ENCODE measurements at places on chromosomes 3 and 15.

GRCh38 chr15:31219221-31219620 is 107.4 kb upstream of the KLF13 start:
- DNase-seq: no peak

GRCh38 chr3:155244699-155245098 is 48.8 kb downstream of the STRIT1 start:
- DNase-seq: no peak

DNA sequence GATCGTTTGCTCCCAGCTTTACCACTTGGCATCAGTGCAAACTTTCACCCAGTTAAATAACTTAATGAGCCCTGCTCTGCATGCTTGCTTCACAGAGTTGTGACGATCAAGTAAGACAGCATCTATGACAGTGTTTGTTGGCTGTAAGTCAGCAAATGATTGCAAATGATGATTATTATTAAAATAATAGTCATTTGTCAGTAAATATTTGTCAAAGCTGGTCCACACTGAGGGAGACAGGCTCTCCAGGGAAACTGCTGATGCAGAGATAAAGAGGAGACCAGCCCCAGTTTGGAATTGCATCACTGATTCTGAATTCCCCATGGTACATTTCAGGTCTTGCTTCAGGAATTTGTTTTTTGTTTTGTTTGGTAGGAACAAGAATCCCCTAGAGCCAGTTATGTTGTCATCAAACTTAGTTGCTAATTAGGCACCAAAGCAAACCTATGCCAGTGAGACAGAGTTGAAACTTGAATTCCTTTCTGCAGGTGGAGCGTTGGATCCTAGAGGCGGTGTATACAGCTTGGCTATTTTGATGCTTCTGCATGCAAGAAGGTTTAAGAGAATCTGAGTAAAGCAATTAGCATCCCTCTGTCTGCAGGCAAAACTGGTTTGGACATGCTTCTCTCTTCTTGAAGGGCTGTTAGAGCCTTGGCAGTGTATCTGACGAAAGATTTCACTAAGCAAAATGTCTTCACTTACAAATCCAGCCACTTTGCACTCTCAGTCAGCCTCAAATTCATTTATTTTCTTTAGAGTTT is 338.6 kb upstream of the TPRG1 start:
- DNase-seq: no peak

GRCh38 chr3:150242220-150242936 is 165.7 kb upstream of the TSC22D2 start:
- DNase-seq: no peak

DNA sequence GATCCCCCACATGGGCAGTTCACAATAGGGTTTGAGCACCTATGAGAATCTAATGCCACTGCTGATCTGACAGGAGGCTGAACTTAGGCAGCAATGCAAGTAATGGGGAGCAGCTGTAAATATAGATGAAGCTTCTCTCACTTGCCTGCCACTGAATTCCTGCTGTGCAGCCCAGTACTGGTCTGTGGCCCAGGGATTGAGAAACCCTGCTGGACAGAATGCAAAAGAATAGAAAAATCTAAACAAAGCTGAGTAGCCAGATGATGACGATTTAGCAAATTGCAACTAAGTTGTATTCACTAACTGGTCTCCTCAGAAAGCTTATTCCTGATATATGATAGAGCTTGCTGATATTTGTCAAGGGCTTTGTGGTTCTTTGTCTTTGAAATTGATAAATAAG is 34.3 kb upstream of the APH1B start:
- DNase-seq: no peak

GRCh38 chr3:45795882-45796765 is at the start of gene SLC6A20:
Gene SLC6A20, minus strand, starts transcription at chr3:45796536. Its CDS starts 117 bp downstream, at chr3:45796419.
- DNase-seq: no peak

GRCh38 chr3:69893274-69893673 is 106.3 kb upstream of the SAMMSON start:
- DNase-seq: no peak

Measured in anterior cingulate cortex (tissue), 58 donors.